ENCODE measurements at places on chromosomes 2 and 18.
A peak's percentile ranks its signal among the peaks of the same experiment; 100 is the strongest.

GRCh38 chr18:3520230-3521085 is 70.5 kb downstream of the TGIF1 start:
- DNase-seq = no peak

GRCh38 chr2:42369532-42370229 is 8.7 kb upstream of the COX7A2L start:
- no peak for DNase-seq

GRCh38 chr2:134764164-134764563 is 45.4 kb upstream of the TMEM163 start:
- no peak for DNase-seq

DNA sequence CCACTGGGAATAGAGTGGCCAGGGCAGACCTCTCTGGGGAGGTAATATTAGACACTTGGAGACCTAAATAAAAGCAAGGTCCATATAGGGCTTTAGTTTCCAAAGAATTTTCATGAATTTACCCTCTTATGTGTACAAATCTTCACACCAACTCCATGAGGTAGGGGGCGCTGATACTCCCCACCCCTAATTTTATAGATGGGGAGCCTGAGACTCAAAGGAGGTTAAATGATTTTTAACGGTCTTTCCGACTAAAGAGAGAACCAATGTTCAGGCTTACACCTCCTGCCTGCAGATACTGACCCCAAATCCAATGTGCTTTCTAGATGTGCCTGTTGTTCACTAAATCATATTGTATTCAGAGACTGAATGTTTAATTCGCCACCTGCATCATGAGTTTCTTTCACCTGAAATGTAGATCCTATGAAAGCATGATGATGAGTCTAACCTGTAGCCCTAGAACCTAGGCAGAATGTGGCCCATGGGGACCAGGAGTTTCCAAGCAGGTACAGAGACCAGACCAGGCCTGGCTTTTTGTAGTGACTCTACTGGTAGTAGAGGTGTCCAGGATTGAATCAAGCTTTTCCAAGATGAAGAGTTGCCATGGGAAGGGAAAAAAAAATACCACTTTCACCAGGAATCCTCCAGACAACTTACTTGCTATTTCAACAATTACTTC is 16.8 kb upstream of the PAX3 start:
- DNase-seq = no peak

GRCh38 chr2:239163688-239164334 is 237.0 kb downstream of the HDAC4 start:
- DNase-seq = no peak

- no peak for DNase-seq
Measured at GRCh38 chr2:145669301-145669700, 1149.4 kb upstream of the ZEB2 start.

DNA sequence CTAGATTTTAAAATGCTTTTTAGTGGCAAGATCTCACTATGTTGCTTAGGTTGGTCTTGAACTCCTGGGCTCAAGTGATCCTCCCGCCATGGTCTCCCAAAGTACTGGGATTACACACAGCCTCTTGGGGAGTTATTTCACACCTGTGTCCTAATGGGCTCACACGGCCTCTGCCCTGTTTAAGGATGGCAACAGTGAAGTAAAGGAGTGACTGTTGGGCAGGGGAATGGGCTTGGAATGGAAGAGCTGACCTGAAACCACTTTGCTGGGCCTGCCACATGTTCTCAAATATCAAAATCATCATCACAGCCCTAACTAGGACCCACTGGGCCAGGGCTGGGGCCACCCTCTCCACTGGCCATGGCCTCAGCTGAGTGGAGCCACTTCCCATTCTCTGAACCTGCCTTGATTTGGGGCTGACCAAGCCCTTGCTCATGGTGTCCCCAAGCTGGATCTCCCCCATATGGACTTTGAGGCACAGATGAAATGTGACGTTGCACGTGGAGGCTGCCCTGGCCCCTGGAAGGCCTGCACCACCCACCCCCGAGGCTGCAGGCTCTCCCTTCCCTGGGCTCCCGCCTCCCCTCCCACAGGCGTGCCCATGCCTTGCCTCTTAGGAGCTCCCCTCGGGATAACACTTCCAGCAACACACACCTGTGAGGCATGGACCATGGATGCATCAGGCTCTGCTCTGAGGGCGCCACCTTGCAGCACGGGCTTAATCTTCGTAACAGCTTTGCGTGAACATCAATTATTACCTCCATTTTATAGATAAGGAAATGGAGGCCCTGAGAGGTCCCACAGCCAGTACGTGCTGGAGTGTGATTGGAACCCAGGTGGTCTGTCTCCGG is 71.8 kb upstream of the SMAD7 start:
- no peak for DNase-seq

GRCh38 chr2:162127422-162127821 is 24.6 kb downstream of the GCG start:
- DNase-seq = no peak

GRCh38 chr2:177392373-177393202 is at the start of gene AGPS:
Gene AGPS (plus strand): TSS chr2:177392773. CDS start chr2:177392790, 17 bp downstream.
- peak; percentile 68 for DNase-seq

DNA sequence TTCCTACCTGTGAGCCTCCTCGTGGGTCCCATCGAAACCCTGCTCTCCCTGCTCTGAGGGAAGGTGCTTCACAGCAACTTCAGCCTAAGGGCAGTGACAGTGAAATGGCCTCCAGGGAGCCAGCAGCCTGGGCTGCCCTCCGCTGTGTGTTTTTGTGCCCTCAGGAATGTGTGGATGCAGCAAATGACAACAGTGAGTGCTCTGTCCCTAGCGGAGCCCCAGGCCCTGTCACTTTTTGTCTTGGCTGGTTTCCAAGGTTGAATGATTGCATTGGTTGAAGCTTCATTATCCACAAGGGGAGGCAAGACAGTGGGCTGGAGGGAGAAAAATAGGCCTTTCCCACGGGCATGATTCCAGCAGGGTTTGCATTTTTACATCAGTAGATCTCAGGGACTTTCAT is 42.9 kb downstream of the STON1 start:
- no peak for DNase-seq

DNA sequence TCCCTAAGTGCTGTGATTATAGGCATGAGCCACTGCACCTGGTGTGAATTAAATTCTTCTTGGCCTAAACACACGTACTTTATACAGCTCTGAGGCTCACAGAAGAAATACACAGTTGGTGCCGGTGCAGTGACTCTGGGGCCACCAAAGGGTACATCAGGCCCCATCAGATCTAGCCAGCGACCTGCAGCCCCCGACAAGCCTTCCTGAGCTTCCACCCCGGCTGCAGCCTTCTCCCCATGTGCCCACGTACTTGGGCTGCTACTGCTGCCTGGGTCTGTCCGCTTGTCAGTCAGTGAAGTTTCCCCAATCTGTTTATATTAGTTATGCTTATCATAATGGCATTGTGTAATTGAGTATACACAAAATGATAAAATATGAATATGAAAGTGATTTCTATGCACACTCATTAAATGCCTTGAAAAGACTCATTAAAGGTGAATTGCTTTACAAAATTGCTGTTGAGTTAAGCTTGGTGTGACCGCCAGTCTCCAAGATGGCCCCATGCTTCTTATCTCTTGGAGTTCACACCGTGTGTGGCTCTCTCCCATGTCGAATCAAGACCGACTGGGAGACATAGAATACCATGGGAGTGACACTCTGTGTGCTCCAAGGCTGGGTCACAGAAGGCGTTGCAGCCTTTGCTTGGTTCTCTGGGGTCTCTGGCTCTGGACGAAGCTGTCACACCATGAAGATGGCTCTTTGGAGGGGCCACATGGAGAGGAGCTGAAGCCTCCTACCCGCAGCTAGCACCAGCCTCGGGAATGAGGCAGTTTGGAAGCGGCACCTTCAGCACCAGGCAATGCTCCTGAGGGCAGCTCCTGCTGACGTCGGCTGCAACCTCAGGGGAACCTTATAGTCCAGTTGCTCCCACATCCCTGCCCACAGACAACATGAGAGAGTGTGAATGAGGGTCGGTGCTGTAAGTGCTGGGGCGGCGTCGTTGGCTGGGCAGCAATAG is 29.2 kb upstream of the HPCAL1 start:
- DNase-seq = no peak

DNA sequence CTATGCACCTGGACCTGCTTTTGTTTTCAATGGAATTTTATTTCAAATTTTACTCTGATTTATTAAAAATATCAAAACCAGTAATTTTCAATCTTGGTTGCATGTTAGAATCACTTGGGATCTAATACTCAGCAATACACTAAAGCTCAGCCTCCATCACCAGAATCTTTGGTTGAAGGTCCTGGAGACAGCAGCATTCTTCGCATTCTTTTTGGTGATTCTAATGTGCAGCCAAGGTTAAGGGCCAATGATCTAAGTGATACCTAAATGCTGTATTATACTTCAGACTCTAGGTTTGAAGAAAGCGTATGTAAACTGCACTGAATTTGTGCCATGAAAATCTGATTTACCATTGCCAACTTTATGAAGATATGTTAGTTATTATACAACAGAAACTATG is 493.1 kb downstream of the XIRP2 start:
- no peak for DNase-seq

DNA sequence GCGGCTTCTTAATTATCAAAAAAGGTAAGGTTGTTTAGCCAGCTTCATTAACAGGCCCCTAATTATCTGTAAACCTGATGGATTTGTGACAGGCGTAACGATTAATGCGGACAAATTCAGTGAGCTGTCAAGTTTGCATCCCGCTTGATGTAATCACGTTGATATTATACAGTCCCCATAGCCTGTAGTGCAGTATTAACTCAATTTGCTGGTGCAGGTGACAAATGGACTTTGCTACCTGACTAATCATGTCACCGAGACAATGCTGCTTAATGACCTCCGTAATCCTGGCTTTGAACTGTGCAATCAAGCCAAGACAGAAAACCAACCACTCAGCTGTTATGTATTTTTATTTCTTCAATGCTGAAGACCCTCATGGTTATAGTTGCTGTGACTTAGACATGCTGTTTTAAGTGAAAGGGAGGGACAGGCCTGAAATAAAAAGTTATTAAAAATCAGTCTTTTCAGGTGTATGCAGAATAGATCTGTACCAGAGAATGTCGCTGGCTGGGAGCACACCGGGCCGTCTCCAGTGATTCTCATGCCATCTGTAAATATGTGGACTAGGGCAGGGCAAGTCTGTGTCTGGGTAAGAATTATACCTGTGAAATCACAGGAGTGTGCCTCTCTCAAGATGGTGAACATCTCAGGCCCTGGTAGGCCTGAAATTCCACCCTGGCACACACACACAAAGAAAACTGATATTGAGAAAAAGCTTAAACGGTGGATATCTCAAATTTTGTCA is 4.3 kb downstream of the TSHZ1 start:
- peak; percentile 46 for DNase-seq

DNA sequence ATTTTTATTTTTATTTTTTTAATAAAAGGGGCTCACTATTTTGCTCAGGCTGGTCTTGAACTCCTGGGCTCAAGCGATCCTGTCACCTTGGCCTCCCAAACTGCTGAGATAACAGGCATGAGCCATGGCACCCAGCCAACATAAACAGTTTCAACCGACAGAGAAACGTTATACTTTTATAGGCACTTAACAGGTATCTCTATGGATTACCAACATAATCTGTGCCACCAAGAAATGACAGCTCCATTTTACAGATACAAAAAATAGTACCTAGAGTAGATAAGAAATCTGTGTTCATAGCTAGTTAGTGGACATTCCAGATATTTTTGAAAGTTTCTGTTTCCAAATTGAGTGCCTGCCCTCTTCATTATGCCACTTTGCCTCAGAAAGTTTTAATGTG is 1316.7 kb downstream of the LRP1B start:
- no peak for DNase-seq

DNA sequence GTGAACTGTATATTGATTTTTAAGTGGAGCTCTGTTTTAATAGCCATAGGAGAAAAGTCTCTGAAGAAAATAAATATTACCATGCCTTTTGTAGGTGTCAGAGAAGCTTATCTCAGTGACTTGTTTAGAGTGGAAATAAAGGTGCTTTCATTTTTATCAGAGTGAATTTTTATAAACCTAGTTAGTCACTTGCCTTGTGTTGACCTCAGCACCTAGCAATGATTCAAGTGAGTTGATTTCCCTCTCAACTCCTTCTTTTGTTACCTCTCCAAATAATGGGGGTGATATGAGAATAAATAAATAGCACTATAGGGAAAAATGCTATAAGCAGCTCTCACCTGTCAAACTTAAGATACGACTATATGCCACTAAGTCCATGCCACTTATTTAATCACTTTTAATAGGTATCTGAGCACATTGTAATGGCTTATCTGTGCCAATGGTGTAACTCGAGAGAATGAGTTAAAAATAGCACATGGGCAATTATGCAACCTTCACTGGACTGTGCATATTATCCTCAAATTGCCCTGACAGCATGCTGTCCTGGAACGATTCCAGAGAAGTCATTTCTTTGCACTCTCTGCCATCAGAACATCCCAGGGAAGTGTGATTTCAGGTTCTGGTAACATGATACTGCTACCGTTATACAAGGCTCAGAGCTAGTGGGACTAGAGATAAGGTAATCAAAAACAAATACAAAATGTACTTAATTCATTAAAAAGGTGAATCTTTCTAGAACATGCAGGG is 290.8 kb downstream of the CCDC85A start:
- DNase-seq = peak; percentile 6

DNA sequence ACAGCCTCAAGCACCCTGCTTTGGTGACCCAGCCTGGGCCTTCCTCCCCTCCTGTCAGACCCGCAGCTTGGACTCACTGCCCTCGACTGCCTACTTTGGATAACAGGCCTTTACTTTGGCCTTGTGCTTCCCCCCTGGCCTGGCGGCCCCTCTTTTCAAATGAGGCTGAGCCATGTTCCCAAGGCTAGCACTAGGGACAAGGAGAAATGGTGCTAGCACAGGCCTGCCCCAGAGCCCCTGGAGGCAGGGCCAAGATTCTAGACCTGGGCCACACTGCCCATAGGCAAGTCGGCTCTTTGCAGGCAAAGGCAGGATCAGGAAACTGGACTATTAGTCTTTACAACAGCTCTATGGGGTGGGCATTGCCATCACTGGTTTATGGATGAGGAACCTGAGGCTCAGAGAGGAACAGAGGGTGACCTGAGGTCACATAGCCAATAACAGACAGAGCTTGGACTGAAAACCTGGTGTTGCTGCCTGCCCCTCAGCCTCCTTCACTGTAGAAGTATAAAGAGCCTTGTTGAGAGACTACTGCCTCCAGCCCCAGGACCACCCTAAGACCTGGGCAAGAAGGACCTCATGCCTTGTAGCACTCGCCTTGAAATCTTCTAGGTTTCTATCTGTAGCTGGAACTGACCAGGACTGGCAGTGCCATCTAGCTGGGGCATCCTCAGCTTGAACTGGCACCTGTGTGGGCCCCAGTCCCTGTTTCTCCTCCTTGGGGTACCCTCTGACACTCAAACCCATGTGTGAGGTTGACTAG is 266.3 kb downstream of the DYSF start:
- no peak for DNase-seq

- DNase-seq = no peak
Measured at GRCh38 chr2:152468899-152469692, 134.1 kb downstream of the FMNL2 start.

GRCh38 chr2:101464841-101465240 is 10.1 kb downstream of the RFX8 start:
- DNase-seq = no peak

GRCh38 chr2:182368446-182368845 is 58.4 kb downstream of the PDE1A start:
- DNase-seq = no peak

DNA sequence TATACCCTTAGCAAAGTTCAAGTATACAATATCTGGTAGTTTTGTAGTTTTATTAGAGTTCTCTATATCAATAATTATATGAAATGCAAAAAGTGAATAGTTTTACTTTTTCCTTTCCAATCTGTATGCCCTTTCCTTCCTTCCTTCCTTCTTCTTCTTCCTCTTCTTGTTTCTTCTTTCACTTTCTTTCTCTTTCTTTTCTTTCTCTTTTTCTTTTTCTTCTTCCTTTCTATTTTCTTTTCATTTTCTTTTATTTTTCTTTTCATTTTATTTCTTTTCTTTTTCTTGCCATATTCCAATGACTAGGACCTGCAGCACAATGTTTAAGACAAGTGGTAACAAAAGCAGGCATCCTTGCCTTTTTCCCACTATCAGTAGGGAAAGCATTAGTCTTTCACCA is 59.8 kb downstream of the CCDC68 start:
- no peak for DNase-seq

All from NCI-H526 treated with DMSO at 0.1 percent for 48 hours (cell line).